ENCODE measurements at places on chromosomes 1 and 21.
A peak's percentile ranks its signal among the peaks of the same experiment; 100 is the strongest.

GRCh38 chr1:24319312-24319863, at the start of gene GRHL3:
GRHL3 (plus strand) TSS chr1:24319357; CDS start chr1:24319552, 195 bp downstream.
- DNase-seq: no peak

DNA sequence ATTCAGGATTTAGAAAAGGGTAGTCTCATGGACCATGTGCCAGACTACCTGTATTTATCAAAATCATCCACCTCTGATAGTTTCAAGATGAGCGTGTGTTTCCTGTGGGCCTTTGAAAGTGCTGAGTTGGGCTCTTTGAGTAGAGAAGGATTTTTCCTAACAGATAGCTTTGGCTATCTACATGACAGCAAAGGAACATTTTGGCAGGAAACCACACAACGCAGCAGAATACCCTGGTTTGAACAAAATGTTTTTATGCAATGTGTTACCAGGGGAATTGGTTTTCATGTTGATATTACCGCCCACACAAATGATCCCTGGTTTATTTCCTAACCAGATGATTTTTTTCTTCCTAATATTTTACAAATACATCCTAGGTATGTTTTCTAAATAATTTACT, 431.4 kb downstream of the NEGR1 start:
- DNase-seq: peak; percentile 89

- DNase-seq: peak; percentile 66
Observed at GRCh38 chr1:89545264-89546038, 20.8 kb downstream of the LRRC8B start.

DNA sequence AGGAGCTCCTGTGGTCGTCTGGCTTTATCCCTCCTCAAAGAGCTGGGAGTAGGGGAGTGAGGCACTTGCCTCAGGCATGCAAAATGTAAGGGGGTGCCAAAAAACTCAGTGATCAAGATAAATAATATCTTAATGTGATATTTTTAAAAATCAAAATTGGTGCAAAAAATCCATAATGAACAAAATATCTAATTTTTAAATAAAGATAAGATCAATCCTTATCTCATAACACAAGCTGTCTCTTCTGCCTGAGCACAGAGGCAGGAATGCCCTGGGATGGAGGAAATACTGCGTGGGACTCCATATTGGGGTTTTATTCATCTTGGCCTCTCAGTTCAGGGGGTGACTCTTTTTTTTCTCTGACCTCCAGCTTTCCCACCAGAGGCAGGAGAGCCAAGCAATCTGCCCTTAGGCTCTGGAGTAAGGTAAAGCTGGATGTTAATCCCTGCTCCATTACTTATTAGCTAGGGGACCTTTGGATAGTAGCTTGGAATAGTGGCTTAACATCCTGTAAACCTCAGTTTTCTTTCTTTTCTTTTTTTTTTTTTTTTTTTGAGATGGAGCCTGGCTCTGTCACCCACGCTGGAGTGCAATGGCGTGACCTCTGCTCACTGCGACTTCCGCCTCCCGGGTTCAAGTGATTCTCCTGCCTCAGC, 77.3 kb upstream of the NFASC start:
- DNase-seq: no peak

GRCh38 chr1:16630661-16631247, 17.4 kb upstream of the NBPF1 start:
- no peak for DNase-seq

GRCh38 chr1:245837718-245838117, 669.4 kb downstream of the SMYD3 start:
- peak; percentile 53 for DNase-seq

DNA sequence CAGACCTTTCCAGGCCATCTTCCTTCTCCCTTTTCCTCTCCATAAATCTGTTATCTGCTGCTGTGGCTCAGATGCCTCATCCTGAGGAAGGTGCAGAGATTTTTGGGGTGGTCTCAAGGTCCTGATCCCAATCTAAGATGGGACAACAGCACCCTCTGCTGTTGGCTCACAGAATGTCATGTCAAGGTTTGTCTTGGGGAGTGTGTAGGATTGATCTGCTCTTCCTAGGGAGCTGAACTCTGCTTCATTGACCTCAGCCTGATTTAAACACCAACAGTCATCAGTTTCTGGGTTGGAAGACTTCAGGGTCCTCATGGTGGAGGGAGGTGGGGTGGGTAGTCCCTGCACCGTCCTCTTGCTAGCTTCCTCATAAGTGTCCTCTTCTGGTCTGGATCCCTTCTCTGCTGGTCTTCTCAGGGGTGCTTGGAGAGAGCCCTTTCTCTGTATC, 62.8 kb upstream of the LAX1 start:
- peak; percentile 60 for DNase-seq

- peak; percentile 39 for DNase-seq
Observed at GRCh38 chr21:45074048-45074817, at the start of gene ADARB1. ADARB1 (plus strand) TSS chr21:45074580; CDS start chr21:45171657, 97,077 bp downstream.

GRCh38 chr1:229075217-229075616, 195.7 kb upstream of the RAB4A start:
- no peak for DNase-seq

- DNase-seq: peak; percentile 47
Observed at GRCh38 chr1:6359216-6360116, 34.1 kb downstream of the ACOT7 start.

DNA sequence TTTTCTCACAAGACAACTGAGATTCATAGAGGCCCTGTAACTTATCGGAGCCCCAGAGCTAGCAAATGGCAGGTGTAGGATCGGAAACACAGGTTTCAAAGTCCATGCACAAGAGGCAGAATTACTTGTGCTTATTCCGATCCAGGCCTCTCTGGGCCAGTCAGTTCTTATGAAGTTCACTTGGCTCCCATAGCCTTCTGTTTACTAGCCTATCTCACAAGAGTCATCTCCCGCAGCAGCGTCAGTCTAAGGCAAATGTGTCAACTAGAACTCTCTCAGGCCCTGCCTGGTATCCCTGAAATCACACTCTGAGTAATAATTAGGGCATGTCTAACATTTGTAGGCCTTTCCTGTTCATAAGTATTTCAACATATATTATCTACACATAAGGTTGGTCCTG, 43.3 kb downstream of the PHC2 start:
- DNase-seq: peak; percentile 92

DNA sequence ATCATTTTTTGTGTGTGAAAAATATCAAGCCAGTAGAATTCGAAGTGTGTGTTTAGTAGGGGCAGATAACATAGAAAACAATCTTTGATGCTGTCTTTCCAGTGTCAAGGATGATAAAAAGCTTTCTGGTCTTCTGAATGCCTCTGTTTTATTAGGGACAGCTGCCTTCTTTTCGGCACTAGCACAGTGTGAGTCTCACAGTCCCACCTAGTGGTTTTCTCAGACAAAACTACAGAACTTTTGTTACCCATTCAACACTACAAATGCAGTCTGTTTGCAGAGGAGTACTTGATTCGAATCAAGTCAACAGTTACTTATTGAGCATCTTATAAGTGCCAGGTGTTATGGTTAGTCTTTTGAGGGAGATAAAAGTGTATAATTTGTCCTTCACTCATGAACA, 30.6 kb upstream of the MCOLN3 start:
- peak; percentile 43 for DNase-seq

GRCh38 chr1:173208868-173209267, 1.7 kb upstream of the TNFSF4 start:
- no peak for DNase-seq

DNA sequence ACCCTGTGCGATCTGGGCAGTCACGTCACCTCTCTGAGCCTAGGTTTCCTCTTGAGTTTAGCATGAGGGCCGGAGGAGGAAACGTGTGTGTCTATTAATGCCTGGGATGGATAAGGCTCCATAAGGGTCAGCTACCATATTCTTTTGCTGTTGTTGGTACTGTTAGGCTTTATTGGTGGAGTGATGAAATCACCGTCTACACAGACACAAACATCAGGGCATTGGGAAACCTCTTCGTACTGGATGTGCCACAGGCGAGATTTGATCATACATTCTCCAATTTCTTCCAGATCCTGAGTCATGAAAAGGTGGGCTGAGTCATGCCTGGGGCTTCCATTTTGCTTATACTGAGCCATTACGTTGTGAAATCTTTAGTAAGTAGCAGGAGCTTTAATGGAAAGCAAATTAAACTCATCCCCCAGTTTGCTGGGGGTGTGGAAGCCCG, 24.9 kb upstream of the GRHL3 start:
- peak; percentile 99 for DNase-seq

GRCh38 chr1:175163702-175164101, 28.9 kb downstream of the KIAA0040 start:
- no peak for DNase-seq

DNA sequence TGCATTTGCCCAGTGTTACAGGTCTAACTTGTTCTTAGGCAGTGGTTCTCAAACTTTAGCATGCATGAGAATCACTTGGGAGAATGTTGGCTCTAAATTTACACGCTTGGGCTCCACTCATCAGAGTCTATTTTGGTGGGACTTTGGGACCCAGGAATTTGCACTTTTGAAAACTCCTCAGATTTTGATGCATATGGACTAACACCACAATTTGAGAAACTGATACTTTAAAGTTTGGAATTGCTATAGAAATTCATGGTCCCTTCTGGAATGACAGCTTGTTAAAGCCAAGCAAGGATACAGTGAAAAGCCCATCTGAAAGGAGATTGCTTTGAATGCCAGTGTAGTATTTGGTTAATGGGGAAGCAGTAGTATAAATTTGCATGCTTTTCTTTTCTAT, 31.5 kb downstream of the GPR52 start:
- no peak for DNase-seq

Measured in fibroblast of mammary gland (primary cell).